ENCODE measurements at places on chromosomes 4 and X.

GRCh38 chrX:10486373-10486772, 134.0 kb downstream of the MID1 start:
- no peaks in the 10 kb centered on the region for H3K27me3 ChIP-seq
- H3K4me1 ChIP-seq = no peaks in the 10 kb centered on the region
- H3K4me3 ChIP-seq = no peak overlapping the region

GRCh38 chr4:139655116-139655515, 10.5 kb upstream of the MGST2 start:
- no peak overlapping the region for H3K27ac ChIP-seq
- H3K4me1 ChIP-seq = peaks cover 27% of the 10 kb centered on the region
- H3K27me3 ChIP-seq = peaks cover 2% of the 10 kb centered on the region
- peak; percentile 44 for DNase-seq

- H3K36me3 ChIP-seq = no peaks in the 10 kb centered on the region
- H3K4me3 ChIP-seq = no peak overlapping the region
- H3K27me3 ChIP-seq = no peaks in the 10 kb centered on the region
- no peak for DNase-seq
- H3K4me1 ChIP-seq = no peaks in the 10 kb centered on the region
- H3K27ac ChIP-seq = no peak overlapping the region
Measured at GRCh38 chr4:132383571-132384199, 765.4 kb upstream of the PCDH10 start.

- H3K27ac ChIP-seq = no peak overlapping the region
- no peak for DNase-seq
- no peaks in the 10 kb centered on the region for H3K4me1 ChIP-seq
- H3K27me3 ChIP-seq = no peaks in the 10 kb centered on the region
- H3K4me3 ChIP-seq = no peak overlapping the region
Measured at GRCh38 chr4:155007660-155008176, 200.7 kb upstream of the NPY2R start.

DNA sequence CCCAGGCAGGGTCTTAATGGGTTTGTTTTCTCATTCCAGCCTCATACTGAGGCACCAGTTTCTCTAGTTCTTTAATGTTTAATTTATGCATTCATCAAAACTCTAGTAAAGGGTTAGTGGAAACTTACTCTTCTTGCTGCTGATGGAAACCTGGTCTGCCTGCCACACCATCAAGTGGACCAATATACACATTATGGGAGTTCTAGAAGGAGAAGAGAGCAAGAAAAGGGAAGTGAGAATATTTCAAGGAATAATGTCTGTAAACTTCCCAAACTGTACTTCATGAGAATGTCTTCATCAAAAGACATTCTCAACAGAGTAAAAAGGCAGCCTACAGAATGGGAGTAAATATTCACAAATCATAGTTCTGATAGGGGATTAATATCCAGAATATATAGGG, 20.9 kb upstream of the DHX15 start:
- H3K4me1 ChIP-seq = peaks cover 4% of the 10 kb centered on the region
- H3K36me3 ChIP-seq = no peaks in the 10 kb centered on the region
- no peak overlapping the region for H3K27ac ChIP-seq
- peaks cover 5% of the 10 kb centered on the region for H3K27me3 ChIP-seq
- no peak for DNase-seq
- H3K4me3 ChIP-seq = no peak overlapping the region

- DNase-seq = no peak
- no peaks in the 10 kb centered on the region for H3K4me1 ChIP-seq
- H3K36me3 ChIP-seq = no peaks in the 10 kb centered on the region
- H3K27me3 ChIP-seq = no peaks in the 10 kb centered on the region
Measured at GRCh38 chr4:1364748-1365147, 17.7 kb downstream of the UVSSA start.

DNA sequence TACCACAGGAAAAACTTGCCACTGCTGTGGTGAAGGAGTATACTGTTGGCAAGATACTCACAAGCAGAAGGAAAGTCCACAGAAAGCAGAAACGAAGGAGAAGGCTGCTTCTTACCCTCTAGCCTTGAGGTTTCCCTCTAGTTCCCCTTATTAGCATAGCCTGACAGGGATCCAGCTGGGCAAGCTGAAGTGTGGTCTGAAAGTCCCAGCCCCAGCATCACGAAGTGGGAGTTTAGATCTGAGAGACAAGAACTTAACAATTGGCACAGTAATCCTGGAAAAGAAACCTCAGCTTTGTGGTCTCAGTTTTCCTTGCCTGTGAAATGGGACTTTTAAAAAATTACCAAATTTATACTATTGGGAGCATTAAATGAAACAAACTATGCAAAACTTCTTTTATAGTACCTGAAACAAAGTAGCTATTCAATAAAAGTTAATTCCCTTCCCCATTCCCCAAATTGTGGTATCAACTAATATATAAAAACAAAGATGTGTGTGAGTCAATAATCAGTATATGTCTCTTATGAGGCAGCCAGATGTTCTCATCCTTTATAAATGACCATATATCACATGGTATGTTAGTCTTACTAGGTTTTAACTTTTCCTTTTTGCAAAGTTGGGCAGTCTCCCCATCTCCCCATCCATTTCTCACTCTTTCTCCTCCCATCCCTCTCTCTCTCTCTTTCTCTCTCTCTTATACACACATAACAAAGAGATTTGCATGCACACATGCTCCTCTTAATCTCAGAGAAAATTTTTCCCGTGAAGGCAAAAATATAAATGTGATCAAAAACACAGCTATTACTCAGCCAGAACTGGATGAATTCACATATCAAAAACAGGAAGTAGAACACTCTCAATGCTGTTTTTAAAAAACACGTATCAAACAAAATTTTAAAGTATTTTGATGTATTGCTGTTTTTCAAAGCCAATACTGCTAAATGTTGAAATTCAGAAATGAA, 57.8 kb downstream of the SCFD2 start:
- peaks cover 9% of the 10 kb centered on the region for H3K4me1 ChIP-seq
- peaks cover 58% of the 10 kb centered on the region for H3K36me3 ChIP-seq
- DNase-seq = no peak
- H3K27ac ChIP-seq = no peak overlapping the region
- no peak overlapping the region for H3K4me3 ChIP-seq

GRCh38 chrX:33273535-33273934, 62.2 kb upstream of the DMD start:
- no peaks in the 10 kb centered on the region for H3K4me1 ChIP-seq
- H3K36me3 ChIP-seq = no peaks in the 10 kb centered on the region
- H3K4me3 ChIP-seq = no peak overlapping the region
- no peak for DNase-seq
- no peaks in the 10 kb centered on the region for H3K27me3 ChIP-seq

DNA sequence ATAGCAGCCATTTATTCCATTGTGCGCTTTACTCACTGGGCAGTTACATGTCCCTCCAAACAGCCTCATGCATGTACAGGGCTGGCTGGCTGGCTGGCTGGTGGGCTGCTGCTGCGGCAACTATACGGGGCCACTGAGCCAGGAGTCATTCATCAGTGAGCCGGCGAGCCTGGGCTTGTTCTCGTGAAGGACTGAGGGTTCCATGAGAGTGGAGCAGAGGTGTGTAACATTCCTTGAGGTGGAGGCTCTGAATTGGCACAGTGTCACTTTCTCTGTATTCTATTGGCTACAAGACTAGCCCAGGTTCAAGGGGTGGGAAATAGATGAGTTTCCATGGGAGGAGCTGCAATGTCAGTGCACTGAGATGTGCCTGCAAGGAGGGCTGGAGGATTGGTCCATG, 89.1 kb downstream of the ARHGAP10 start:
- no peaks in the 10 kb centered on the region for H3K36me3 ChIP-seq
- H3K4me1 ChIP-seq = peaks cover 2% of the 10 kb centered on the region
- no peak for DNase-seq
- no peak overlapping the region for H3K4me3 ChIP-seq

- DNase-seq = no peak
- peaks cover 17% of the 10 kb centered on the region for H3K4me1 ChIP-seq
- H3K4me3 ChIP-seq = no peak overlapping the region
- H3K27ac ChIP-seq = no peak overlapping the region
- no peaks in the 10 kb centered on the region for H3K27me3 ChIP-seq
Measured at GRCh38 chrX:44247468-44247867, 96.0 kb downstream of the EFHC2 start.

DNA sequence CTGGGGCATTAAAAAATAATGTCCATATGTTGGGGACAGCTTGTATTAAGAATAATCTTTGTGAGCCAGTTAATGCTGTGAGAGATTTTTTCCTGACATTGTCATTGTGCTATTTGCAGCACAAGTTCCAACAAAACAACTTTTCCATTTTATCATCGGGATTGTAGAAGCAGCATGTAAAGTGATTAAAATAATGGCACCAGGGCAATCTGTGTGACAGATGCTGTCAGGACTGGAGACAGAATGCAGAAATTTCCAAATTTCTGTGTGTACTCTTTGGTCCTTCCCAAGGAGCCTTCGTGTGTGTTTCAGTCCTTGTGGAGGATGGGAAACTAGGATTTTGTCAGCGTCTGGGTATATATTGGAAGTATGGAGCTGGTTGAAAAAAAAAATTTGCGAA, 101.5 kb upstream of the LIMCH1 start:
- no peak for DNase-seq
- H3K36me3 ChIP-seq = no peaks in the 10 kb centered on the region
- H3K27me3 ChIP-seq = peaks cover 2% of the 10 kb centered on the region
- no peak overlapping the region for H3K27ac ChIP-seq

GRCh38 chr4:128444544-128445302, 157.1 kb upstream of the PGRMC2 start:
- DNase-seq = no peak
- no peak overlapping the region for H3K27ac ChIP-seq
- H3K4me3 ChIP-seq = no peak overlapping the region
- no peaks in the 10 kb centered on the region for H3K27me3 ChIP-seq
- H3K4me1 ChIP-seq = no peaks in the 10 kb centered on the region
- peaks cover 9% of the 10 kb centered on the region for H3K36me3 ChIP-seq

- H3K4me3 ChIP-seq = no peak overlapping the region
- no peaks in the 10 kb centered on the region for H3K36me3 ChIP-seq
- H3K27ac ChIP-seq = no peak overlapping the region
- no peaks in the 10 kb centered on the region for H3K4me1 ChIP-seq
Measured at GRCh38 chr4:65589331-65589730, 81.0 kb downstream of the EPHA5 start.

DNA sequence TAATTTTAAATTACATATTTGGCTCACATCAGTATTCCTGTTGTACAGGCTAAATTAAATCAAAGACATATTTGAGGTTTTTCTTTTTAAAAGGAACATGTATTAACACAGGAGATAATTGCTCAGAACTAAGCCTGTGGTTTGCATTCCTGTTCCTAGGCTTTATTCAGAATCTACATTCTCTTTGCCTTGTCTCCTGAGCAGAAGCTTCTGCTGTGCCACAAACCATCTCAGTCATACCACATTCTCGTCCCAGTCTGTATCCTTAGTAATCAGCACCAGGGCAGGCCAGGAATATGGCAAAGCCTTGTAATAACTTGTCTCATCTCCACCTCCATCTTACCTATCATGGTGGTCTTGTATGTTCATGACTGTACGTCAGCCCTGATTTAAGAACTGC, 162.8 kb downstream of the ARHGAP24 start:
- no peaks in the 10 kb centered on the region for H3K27me3 ChIP-seq
- no peak overlapping the region for H3K27ac ChIP-seq
- H3K4me3 ChIP-seq = no peak overlapping the region
- no peaks in the 10 kb centered on the region for H3K36me3 ChIP-seq
- DNase-seq = no peak

DNA sequence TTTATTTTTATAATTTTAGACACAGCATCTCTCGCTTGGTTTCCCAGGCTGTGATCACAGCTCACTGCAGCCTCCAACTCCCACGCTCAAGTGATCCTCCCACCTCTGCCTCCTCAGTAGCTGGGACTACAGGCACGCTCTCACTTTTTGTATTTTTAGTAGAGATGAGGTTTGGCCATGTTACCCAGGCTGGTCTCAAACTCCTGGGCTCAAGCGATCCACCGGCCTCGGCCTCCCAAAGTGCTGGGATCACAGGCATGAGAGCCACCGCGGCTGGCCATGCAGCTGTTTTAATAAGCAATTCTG, 39.1 kb downstream of the DHRSX start:
- H3K36me3 ChIP-seq = peaks cover 7% of the 10 kb centered on the region
- H3K4me3 ChIP-seq = no peak overlapping the region
- peaks cover 5% of the 10 kb centered on the region for H3K4me1 ChIP-seq

GRCh38 chr4:174107746-174108354, 175.6 kb downstream of the FBXO8 start:
- H3K27ac ChIP-seq = no peak overlapping the region
- H3K4me3 ChIP-seq = no peak overlapping the region
- no peaks in the 10 kb centered on the region for H3K4me1 ChIP-seq
- H3K27me3 ChIP-seq = peaks cover 24% of the 10 kb centered on the region

DNA sequence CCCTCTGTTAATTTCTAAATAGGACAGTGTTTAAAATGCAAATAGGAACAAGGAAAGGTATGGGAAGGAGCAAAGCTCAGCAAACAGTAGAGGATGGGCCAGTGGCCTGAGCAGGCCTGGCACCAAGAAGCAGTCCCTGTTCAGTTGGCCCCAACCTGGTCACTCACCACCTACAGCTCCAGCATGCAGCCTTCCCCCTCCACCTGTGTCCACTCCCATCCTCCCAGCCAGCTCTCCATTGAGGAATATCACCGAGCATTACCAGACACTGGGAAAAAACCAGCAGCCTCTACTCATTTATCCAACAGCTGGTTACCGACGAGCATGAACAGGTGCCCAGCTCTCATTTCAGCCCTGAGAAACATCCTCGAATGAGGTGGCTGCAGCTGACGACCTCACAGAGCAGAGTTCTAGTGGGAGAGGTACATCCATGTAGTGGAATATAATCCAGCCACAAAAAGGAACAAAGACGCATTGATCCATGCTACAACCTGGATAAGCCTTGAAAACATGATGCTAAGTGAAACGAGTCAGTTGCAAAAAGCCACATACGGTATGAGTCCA, 25.6 kb downstream of the CD99L2 start:
- H3K27me3 ChIP-seq = no peaks in the 10 kb centered on the region
- no peak overlapping the region for H3K4me3 ChIP-seq
- peaks cover 40% of the 10 kb centered on the region for H3K4me1 ChIP-seq
- peaks cover 6% of the 10 kb centered on the region for H3K36me3 ChIP-seq

DNA sequence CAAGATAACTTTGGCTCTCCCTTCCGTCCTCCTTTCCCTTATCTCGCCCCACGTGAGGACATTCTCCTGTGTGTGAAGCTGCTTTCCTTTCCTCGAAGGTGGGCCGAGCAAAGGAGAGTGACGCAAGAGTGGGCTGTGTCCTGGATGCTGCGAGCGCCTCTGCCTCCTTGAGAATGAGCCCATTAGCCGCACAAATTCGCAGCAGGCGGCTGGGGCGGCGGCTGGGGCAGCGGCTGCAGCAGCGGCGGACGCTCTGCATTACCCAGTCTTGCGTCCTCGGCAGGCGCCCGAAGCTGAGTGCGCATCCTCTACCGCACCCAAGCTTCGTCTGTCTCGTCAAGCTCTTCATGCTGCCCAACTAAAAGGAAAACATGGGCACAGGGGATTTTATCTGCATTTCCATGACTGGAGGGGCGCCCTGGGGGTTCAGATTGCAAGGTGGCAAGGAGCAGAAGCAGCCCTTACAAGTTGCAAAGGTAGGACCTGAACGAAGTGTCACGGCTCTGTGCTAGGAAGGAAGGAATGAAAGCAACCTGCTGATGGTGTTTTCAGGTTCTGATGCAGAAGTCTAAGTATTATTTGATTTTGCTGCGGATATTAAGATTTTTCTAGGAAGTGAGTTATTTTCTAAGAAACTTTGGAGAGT, at the start of gene SYNPO2:
SYNPO2 (plus strand) TSS at position 189 of the 646 bp plus-strand sequence; CDS start at position 372, 183 bp downstream.
- H3K4me3 ChIP-seq = peak within 1 kb of the TSS; percentile 70
- H3K27me3 ChIP-seq = peaks cover 30% of the 10 kb centered on the region
- no peaks in the 10 kb centered on the region for H3K36me3 ChIP-seq
- DNase-seq = peak; percentile 43
- peaks cover 14% of the 10 kb centered on the region for H3K4me1 ChIP-seq

GRCh38 chr4:83855044-83855443, 319.1 kb downstream of the GPAT3 start:
- no peak overlapping the region for H3K4me3 ChIP-seq
- no peak for DNase-seq
- H3K27ac ChIP-seq = no peak overlapping the region
- no peaks in the 10 kb centered on the region for H3K36me3 ChIP-seq
- peaks cover 8% of the 10 kb centered on the region for H3K27me3 ChIP-seq
- H3K4me1 ChIP-seq = no peaks in the 10 kb centered on the region
